ENCODE measurements at places on chromosomes 13 and 19.

GRCh38 chr19:6062274-6062673 lies 48.0 kb downstream of the RFX2 start:
- peak; percentile 60 for DNase-seq

- no peak for DNase-seq
Observed at GRCh38 chr19:56718231-56718630, 46.7 kb upstream of the ZNF835 start.

DNA sequence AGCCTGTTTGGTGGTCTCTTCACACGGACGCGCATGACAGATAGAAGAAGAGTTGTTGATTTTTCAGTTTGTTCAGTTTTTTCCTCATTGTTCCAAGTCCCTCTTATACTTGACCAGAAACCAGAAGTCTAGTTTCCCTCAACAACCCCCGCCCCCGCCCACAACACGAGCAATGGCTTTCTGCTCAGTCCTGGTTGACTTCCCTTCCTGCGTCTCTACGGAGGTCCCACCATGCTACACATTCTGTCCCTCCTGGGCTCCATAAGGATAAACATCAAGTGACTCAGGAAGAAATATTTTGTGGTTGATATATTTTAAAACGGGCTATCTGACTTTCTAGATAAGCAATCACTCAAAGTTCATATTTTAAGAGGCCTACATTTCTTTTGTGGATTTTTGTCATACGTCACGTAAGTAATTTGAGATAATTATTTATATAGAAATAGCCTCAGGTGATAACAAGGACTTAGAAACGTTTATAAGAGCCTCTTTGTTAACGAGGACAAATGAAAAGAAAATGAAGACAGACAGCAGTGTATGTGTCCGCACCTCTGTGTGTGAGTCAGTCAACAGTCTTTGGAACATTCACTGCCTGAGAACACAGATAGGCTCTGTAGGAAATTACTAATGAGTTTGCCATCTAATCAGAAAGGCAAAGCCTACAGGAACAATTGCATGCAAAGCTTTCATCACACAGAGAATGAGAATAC lies 214.4 kb downstream of the RAP2A start:
- no peak for DNase-seq

- peak; percentile 61 for DNase-seq
Observed at GRCh38 chr13:32175307-32175706, 139.9 kb downstream of the ZAR1L start.

DNA sequence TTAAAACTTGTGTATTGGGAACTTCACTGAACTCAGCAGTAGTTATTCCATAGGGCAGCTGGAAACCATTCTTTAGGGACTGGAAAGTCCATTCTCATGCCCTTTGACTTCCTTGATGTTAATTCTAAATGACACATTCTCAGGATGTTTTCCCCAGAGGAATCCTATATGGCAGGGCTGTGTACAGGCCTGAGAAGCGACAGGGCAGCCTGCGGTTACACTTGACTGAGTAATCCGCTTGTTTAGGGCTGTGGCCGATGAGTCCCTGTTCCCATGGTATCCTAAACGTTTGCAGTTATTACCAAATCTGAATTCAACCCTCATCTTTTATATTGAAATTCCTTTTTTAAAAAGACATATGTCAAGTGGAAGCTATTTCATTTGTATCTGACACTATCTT lies 83.5 kb downstream of the COL4A2 start:
- peak; percentile 98 for DNase-seq

DNA sequence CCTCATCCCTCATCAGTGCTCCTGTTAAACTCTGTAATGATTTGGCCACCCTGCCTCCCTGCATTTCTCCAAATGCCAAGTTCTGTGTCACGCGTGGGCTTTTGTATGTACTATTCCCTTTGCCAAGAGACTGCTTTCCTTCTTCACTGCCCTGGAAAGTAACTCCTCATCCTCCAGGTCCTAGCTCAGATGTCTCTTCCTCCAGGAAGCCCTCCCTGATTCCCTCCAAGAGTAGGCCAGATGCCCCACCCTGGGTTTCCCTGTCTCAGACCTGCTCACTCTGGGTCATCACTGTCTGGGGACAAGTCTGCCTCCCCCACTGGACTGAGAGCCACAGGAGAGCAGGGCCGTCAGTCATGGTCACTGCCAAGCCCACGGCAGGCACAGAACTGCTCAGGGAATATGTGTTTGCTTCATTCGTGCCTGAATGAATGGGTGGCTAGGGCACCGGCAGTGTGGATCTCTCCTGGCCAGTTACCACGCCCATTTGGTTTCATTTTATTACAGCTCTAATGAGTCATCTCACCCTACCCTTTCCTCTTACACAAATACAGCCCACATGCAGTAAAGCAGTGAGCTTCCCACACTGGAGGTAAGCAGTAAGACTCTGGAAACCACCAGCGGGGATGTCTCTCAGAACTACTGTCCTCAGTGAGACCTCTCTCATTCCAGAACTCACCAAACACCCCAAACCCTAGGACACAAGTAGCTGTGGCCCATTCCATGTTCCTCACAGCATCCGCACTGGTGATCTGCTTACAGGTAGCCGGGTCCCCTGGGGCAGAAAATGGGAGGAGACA lies 12.1 kb upstream of the GPR4 start:
- peak; percentile 92 for DNase-seq

GRCh38 chr13:48813518-48813917 lies 159.8 kb downstream of the CYSLTR2 start:
- no peak for DNase-seq

- DNase-seq: peak; percentile 69
Observed at GRCh38 chr19:35549174-35549788, 3.9 kb downstream of the TMEM147 start.

- DNase-seq: peak; percentile 11
Observed at GRCh38 chr19:5738423-5738822, 18.0 kb downstream of the CATSPERD start.

- DNase-seq: peak; percentile 100
Observed at GRCh38 chr19:49877020-49877878, at the start of the genes AKT1S1 and TBC1D17. TSS of gene AKT1S1 (minus strand) at chr19:49877355. CDS start at chr19:49873295, 4,060 bp downstream. TSS of gene TBC1D17 (plus strand) at chr19:49877702. CDS start at chr19:49877724, 22 bp downstream.

- peak; percentile 68 for DNase-seq
Observed at GRCh38 chr19:43997631-43998290, 5.0 kb upstream of the ZNF230 start.
